ENCODE measurements at places on chromosomes 3 and 15.
A peak's percentile ranks its signal among the peaks of the same experiment; 100 is the strongest.

DNA sequence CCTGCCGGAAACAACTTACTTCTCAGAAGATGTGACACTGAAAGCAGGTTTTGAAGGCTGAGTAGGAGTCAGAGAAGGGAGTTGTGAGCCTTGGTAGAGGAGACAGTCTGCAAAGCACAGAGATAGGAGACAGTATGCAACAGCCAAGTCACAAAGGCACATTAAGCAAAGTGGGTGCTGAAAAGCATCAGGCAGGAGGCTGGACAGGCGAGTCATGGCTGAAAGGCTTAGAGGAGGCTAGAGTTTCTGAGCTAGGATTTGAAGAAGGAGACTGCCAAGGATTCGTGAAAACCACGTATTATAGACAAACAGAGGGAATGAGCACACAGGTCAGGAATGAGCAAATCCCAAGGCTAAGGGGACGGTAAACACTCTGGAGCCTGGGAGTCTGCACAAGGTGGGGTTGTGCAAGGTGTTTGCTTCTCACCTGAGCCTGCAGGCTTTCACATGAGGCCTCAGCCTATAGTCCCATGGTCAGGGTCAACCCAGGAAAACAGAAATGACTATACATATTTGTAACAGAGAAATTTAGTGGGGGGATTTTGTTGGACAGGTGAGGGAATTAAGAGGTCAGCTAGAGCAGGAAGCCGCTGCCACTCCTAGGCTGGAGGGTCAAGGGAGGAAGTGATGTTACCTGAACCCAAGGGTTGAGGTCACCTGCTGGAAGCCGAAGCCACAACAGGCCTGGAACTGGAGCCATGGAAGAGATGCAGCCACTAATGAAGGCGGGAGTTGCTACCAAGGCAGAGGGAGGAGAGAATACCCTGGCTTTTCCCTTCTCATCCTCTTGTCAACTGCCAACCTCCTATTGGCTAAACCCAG is 23.1 kb upstream of the TRIM71 start:
- peak; percentile 39 for DNase-seq

DNA sequence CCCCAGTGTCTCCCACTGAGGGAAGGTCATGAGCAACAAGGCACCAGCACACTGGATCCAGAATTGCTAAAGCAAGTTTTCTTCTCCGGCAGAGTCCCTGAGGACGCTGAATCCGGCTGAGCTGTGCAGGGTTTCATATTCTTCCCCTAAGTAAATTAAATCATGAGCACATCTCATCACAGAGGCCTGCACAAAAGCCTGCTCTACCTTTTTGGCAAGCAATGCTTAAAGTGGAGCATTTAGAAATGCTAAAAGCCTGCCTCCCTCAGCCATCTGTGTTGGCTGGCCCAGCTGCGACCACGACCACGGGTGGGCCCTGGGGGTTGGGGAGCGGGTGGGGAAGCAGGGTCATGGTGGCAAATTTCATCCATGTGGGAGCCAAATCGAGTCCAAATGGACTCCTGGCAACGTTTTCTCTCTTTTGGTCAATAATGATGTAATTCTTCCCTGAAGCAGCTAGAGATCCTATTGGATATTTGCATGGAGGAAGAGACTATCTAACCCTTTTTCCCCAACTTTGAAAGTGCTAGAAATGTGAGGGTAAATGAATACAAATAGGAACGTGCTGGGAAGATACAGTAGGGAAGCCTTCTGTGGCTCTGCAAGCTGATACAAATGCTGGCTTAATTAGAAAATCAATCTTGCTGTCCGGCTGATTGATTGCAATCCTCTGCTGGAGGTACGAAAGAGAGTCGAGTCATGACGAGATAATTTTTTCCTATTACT is 532.8 kb upstream of the TBL1XR1 start:
- peak; percentile 38 for DNase-seq

DNA sequence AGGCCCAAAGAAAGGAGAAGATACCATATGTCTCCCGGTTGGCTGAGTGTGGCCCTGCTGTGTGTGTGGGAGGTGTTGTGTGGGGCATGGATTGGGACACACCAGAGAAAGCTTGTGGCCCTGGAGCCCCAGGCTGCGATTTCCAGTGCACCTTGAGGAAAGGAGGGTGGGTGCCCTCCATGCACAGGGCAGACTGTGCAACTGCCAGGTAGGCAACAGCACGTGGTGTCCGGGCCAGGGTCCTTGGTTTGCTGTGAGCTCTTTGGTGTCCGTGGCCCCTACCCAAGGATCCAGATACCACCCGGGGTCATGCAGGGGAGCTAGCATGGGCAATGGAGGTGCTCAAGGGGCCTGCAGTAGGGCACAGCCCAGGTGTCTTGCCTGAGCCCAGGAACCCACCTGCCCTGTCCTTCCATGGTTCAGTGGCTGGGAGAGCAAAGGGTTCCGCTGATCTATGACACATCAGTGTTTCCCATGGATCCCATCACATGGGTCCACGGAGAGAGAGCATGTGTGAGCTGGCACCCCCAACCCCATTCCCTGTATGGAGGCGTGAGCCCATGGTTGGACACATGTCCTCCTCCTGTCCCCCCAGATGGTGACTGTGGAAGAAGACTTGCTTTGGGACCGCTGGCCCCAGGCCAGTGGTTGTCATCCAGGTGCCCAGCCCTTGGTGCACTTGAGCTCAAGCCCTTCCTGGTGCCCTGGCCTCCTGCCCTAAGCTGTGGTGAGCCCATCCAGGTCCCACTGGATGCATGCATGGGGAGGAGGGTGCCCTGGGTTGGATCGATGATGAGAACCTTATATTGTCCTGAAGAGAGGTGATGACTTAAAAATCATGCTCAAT is 223.4 kb downstream of the SNRPN start:
- no peak for DNase-seq

DNA sequence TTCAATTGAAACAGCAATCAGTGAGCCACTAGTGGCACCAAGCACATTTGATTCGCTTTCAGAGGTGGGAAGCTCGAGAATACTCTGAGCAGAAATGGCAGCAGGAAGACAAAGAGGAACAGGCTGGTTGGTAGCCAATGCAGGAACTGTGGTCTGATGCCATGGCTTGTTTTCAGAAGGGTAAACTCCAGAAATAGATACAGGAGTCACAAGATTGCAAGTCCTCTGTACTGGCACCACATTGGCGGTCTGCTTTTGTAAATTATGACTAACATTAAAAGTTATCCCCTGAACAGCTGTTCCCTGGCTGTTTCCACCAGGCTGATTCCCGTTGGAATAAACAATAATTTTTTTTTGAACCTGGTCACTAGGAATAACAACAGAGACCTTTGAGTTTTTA is 35.5 kb downstream of the USF3 start:
- peak; percentile 54 for DNase-seq

DNA sequence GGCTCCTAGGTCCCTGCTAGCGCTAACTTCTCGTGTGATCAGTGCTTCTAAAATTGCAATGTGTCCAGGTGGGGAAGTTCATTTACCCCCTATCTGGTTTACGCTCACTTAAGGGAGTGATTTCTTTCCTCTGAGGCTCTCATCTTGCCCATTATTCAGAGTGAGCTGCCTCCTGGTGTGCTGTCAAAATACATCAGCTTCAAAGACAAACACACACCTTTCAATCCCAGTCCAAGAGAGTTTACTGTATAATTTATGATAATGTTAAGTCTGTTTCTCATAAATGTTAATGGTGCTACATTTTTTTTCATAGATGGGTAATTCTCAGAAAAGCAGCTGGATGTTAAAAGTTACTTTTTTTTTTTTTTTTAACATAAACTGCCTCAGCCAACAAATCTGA is 112.3 kb downstream of the RORA start:
- no peak for DNase-seq

GRCh38 chr3:171181907-171182690 is 155.6 kb upstream of the SLC2A2 start:
- DNase-seq: peak; percentile 46

DNA sequence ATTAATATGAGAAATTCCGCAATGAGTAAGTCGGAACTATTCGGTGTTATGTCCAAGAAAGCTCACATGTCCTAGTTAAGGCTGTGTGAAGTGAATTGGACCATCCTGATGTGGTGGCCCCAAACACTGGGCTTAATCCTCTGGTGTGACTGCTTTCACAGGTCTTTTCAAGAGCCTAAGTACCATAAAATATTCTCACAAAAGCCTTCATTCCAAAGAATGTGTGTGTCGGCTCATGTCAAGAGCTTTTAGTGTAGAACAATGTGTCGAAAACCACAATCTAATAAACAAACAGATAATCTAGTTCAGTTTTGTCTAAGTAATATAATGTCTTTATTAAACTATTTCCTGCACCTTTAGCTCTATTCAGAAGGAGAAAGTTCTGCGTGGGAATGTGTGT is 311.4 kb downstream of the LPP start:
- DNase-seq: no peak
